ENCODE measurements at places on chromosomes 1 and 21.
A peak's percentile ranks its signal among the peaks of the same experiment; 100 is the strongest.

DNA sequence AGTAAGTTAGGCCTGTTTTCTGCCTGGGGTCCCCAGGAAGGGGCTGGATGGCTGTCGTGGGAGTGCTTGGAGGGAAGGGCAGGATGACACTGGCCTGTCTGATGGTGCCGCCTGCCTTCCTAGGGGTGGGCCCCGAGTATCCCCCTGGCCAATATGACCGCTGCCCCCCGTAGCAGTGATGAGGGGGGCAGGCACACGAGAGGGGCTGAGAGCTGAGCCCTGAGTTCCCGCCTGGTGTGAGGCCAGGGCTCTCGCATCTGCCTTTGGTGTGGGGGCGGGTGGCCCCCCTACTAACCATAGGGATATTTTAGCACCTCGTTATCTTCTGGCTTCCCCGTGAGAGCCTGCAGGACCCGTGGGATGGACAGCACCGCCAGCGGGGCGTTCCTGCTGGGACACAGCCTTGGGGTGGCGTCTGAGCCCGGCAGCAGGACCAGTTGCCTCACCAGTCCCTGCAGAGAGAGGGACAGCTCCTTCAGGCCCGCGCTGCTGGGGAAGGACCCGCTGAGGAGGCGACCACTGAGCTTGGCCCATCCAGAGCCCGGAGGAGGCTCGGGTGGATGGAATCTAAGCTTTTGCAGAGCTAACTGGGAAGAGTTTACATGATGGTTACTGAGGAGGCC, 10.4 kb downstream of the KRTAP10-1 start:
- no peak for DNase-seq

GRCh38 chr1:84146411-84147032, 2.5 kb downstream of the PRKACB start:
- no peak for DNase-seq

DNA sequence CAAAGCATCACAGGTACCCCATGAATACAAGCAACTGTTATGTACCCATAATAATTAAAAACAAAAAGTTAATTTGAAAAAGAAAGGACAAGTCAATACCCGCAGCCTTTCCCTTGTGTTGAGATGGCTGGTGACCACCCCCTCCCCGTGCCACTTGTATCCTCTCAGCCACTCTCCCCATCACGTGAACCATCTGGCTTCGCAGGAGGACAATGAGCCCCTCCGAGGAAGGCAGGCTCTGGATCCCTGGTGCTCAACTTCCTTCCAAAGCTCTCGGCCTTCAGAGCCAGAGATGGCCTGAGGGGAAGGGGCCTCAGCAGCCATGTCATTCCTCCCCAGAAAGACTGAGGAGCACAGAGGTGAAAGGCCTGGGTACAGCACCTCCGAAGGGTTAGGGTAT, 120.4 kb upstream of the RAB4A start:
- no peak for DNase-seq

DNA sequence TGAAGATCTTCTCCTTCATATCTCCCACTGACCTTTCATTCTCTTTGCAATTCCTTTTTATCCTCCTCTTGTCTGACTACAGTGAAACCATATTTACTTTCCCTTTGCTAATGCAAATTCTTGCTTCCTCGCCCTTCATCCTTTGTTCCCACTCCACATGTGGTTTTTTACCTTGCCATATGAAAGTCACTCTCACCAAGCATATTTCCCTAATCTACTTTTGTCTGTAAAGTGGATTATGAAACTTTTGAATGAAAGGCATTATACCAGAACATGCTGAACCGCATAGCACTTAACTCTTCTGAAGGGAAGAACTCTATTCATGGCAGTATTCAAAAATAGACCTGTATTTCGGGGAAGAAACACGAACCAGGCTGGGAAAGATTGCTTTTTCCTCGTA, 8.0 kb upstream of the TMPRSS15 start:
- DNase-seq, result no peak

GRCh38 chr1:55037733-55038551, 1.4 kb upstream of the PCSK9 start:
- no peak for DNase-seq

GRCh38 chr21:44436111-44436611, 19.1 kb upstream of the LRRC3 start:
- DNase-seq, result no peak

- DNase-seq, result no peak
Measured at GRCh38 chr1:235093013-235093695, 35.5 kb downstream of the TOMM20 start.

- no peak for DNase-seq
Measured at GRCh38 chr1:2279210-2279639, 51.1 kb downstream of the SKI start.

- no peak for DNase-seq
Measured at GRCh38 chr1:204383163-204383904, 23.6 kb upstream of the PLEKHA6 start.

DNA sequence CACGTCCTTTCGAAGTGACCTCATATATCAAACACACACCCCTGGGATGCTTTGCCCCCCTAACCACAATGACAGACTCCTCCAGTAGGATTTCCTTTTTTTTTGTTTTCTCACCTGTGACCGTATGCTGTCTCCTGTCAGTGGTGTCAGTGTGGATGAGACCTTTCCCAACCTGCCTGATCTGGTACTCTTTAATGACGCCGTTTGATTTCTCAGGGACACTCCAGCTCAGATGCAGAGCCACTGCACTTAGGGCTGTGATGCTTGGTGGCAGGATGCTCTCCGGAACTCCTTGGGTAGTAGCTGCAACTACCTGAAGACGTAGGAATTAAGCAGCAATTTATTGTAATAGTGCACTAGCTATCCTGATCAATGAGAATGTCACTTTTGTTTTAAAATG, 212.6 kb downstream of the KCTD3 start:
- DNase-seq, result no peak

DNA sequence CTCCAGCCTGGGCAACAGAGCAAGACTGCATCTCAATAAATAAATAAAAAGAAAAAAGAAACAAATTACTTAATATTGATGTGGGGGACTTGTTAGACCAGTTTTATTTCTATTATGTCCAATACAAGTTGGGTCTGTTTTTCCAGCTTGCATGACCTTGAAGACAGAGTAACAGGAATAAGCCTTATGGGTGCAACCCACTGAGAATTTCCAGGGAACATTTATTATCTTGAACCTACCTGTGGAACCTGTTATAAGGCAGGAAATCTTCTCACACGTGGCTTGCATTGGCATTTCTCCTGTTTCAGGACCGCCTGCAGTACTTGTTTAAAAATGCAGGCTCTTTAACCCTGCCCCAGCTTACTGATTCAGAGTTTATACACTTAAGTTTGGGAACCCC, 64.0 kb downstream of the ZBTB17 start:
- DNase-seq, result no peak

- no peak for DNase-seq
Measured at GRCh38 chr1:77659879-77660593, 22.4 kb downstream of the ZZZ3 start.

- DNase-seq, result peak; percentile 42
Measured at GRCh38 chr1:160629286-160630210, 17.3 kb downstream of the SLAMF1 start.

- no peak for DNase-seq
Measured at GRCh38 chr1:112721966-112722524, 6.9 kb upstream of the PPM1J start.

DNA sequence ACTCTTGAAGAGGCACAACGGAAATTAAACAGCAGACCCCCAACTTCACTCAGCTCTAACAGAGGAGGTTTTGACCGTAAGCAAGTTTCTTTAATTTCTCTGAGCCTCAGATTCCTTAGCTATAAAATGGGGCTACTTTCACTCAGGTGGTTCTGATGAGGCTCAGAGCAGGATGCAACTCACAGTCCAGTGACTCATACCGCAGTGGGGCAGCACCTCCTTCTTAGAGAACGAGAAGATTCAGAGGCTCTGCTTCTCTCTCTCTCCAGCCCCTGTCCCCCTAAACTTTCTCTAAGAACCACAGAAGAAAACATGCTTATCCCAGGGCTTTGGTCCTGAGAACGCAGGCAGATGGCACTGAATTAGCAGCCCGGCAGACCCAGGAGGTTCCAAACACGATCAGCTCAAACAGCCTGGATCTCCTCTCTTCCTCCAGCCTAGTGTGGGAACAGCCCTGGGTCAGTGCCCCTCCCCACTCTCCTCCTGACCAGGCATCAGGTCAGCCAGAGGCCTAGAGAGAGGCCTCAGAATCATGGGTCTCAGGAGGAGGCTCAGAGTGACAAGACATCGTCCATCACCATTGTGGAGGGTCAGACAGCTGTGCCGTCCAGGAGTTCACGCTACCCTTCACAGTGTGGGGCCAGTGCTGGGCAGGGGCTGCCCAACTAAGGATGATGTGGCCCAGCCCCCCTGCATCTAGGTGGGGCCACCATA, 433.0 kb downstream of the PTPRU start:
- no peak for DNase-seq

DNA sequence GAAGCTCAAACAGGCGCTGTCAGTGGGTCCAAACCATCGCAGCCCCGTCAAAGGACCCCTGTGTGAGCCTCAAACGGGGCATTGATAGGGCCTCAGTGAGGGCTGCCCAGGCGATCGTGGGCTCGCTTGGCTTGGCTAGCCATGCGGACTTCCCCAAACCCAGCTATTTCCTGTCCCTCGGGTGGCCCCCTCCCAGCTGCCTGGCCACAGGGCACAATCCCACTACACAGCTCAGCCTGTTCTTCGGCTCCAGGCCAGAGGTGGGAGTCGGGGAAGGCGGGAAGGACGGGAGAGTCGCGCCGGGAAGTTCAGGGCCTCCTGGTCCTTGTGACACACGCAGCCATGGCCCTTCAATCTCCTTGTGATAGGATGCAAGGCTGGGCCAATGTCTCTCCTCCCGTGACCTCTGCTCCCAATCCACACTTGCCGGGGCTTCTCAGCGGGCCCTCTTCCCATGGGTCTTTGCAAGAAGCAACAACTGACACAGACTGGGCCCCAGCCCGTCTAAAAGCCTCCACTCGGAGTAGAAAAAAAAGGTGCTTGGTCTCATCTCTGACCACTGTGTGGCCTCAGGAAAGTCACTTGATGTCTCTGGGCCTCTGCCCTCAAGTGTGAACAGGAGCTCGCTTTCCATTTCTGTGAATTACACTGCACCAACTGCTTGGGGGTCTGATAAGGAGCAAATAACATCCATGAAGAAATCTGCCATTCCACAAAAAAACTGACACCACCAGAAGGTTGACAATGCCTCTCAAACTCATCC, 7.1 kb upstream of the MATN1 start:
- DNase-seq, result no peak

DNA sequence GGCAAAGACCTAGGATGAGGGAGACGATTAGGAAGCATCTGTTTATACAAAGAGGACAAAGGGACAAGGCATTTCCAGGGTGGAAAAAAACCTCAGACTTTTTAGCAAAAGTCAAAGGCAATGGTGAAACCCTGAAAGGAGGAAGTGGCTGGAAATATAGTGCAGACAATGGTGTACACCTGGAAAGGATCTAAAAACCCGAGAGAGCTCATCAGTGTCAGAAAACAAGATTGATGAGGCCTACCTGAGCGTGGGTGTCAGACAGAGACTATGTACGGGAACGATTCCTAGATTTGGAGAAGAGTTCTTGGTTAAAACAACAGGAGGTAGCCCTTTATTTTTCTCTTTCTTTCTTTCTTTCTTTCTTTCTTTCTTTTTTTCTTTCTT, 68.8 kb upstream of the HUNK start:
- DNase-seq, result no peak

GRCh38 chr1:34436836-34437235, 260.1 kb downstream of the C1orf94 start:
- DNase-seq, result no peak

DNA sequence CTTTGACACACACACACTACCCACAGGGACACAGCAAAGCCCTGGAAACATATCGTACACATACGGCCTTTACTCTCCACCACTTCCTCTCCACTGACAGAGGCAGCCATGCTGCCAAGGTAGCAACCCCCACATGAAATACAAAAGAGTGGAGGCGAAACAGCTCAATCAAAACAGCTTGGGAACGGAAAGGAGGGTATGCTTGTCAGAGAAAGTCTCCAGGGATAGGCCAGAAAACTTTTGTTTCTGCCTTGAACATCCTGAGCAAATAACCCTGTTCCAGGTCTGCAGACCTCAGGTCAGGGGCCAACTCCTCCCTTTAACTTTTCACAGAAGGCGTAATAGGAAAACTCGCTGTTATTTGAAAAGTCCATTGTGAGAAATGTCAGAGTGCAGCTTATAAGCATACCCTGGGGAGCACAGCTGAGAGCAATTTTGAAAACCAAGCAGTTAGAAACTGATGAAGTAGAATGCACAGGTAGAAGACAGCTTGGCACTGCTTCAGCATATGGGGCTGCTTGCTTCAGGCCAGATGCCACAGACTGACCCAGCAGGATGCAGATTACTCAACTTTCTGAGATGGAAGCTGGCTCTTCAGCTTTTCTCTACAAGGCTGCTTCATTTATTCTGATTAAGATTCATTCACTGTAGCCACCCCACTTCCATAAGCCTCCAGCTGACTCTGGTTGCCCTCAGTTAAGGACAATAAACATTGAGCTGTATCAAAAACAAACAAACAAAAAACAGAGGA, 18.0 kb downstream of the KIAA0319L start:
- no peak for DNase-seq

GRCh38 chr1:44499306-44499705, 94.3 kb downstream of the RNF220 start:
- no peak for DNase-seq

DNA sequence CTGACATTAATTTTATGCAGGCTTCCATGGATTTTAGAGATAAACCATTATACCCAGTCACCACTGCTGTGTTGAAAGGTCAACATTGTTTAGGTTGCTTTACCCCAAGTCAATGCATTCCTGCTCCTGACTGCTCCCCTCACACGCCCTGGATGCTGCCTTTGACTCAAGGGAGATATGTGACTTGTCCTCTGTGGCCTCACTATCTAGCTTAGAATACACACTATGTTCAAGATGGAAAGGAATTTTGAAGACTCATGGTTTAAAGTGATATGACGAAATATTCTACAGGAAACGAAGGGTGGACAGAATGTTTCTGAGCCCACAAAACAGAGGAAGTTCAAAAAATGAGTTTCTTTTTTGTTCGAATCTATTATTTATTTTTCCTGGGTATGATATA, 170.4 kb upstream of the NR5A2 start:
- DNase-seq, result no peak

- DNase-seq, result no peak
Measured at GRCh38 chr1:44523593-44524591, 118.8 kb downstream of the RNF220 start.

DNA sequence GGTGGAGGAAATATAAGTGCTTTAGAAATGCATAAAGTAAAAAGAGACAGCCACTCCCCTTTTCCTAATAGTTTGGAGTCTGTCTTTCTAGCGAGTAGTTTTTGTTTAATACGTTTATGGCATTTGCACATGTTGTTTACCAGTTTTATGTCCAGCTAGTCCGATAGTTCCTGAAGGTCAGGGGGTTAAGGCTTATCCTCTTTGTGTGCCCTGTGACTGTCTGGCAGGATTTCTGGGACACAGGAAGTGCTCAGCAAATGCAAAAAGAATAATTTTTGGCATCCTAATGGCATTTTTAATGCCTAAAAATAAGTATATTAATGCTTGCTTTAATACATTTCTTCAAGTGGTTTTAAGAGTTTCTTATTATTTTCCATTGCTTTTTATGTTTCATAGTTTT, 58.4 kb downstream of the DYRK1A start:
- no peak for DNase-seq
